ENCODE measurements at places on chromosomes 1 and 21.
A peak's percentile ranks its signal among the peaks of the same experiment; 100 is the strongest.

- no peak for DNase-seq
Observed at GRCh38 chr21:39317134-39318090, 4.0 kb upstream of the BRWD1 start.

DNA sequence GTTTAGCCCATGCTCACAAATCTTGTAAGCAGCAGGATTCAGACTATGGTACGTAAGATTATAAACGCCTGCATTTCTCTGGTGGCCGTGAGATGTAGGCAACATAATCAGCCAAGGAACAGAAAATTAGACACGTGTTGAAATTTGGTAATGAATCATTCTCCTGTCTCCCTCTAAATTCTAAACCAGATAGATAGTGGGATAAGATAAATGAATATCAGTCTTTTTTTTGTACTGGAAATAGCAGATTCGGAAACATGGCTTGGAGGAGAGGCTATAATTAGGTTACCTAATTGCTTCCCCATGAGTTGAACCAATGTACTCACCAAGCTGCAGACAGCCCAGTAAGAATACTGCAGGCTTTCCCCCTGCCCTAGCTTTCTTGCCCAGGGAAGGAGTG, 172.3 kb downstream of the TGFB2 start:
- no peak for DNase-seq

GRCh38 chr21:36964827-36965719, 1.4 kb downstream of the HLCS start:
- no peak for DNase-seq

DNA sequence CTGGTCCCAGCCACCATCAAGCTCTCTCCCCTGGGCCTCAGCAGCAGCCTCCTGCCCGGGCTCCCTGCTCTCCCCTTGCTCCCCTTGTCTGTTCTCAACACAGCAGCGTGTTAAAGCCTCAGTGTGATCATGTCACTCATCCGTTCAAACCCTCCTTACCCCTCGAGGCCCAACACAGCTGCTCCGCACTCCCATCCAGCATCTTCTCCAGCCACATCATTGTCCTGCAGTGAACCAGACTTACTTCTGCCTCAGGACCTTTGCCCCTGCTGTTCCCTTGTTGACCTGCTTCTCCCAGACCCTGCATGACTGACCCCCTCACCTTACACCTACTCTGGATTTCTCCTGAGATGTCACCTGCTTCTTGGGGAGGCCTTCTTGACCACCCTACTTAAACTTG, 13.3 kb downstream of the CDK18 start:
- no peak for DNase-seq

DNA sequence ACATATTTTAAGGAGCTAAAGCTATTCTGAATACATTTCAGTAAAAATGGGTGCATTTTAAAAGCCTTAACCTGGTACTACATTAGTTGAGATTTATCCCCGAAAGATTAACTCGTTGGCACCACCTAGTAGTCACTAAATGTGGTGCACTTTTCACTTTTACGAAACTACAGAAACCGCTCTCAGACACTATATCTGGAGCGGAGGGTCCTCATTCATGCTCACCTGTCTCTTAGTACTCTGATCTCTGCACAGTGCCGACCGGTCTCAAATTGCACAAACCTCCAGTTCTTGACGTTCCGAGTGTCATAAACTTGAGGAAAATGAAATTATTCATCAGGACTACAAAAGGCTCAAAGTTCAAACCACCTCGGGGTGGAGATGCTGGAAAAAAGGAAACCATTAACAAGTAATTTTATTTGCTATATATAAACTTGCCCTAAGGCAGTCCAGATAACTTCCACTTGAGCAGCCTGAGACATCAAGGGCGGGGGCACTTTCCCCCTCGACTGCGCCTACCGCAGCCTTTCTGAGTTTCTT, 722 bp downstream of the LZIC start:
- DNase-seq = peak; percentile 66

DNA sequence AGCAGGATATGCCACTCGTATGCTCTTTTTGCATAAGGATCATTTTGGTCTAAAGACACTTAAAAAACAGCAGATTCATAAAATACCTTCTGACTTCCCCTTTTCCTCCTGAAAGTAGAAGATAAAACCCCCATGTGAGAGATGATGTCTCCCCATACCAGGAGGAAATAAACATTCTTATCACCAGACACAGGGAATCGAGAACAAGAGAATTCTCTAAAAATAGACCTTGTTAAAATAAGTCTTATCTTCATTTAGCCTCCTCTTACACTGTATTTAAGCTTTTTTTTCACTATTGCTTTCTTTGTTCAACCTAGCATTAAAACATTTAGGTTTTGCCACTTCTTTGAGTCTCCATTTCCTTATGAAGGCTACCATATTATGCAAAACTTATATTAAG, 709.3 kb downstream of the KCNT2 start:
- no peak for DNase-seq

DNA sequence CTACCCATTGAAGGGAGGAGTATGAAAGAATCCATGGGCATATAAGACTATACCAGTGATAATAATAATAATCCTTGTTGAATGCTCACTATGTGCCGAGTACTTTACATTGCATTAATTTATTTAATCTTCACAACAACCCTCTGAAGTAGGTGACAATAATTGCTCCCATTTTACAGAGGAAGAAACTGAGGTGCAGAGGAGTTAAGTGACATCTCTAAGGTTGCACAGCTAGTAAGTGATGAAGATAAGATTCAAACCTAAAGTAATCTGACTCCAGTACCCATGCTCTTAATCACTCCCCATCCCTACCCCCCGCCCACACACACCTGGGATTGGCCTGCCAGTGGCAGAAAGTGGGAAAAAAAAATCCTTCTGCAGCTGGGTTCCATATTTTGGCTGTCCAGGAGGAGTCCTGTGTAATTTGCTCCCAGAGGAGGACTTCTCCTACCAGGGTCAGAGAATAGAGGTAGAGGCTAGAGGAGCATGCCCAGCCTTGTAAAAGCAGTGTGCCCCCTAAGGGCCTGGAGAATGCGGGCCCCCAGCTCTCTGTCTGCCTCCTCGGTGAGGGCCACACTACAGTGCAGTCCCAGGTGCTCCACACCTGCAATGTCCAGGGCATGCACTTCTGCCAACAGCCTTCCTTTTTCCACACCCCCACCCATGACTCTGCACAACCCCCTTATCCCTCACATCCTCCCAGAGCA, 57.8 kb downstream of the TMEM53 start:
- no peak for DNase-seq

- DNase-seq = no peak
Observed at GRCh38 chr1:66172272-66172671, 361.7 kb upstream of the SGIP1 start.

- DNase-seq = no peak
Observed at GRCh38 chr1:157181258-157181657, 43.1 kb upstream of the ETV3 start.

GRCh38 chr1:185798505-185798904, 64.3 kb downstream of the HMCN1 start:
- DNase-seq = no peak

- DNase-seq = peak; percentile 58
Observed at GRCh38 chr1:160217481-160218051, 12.4 kb downstream of the PEA15 start.

- no peak for DNase-seq
Observed at GRCh38 chr21:38921511-38922251, 116.0 kb downstream of the ETS2 start.

DNA sequence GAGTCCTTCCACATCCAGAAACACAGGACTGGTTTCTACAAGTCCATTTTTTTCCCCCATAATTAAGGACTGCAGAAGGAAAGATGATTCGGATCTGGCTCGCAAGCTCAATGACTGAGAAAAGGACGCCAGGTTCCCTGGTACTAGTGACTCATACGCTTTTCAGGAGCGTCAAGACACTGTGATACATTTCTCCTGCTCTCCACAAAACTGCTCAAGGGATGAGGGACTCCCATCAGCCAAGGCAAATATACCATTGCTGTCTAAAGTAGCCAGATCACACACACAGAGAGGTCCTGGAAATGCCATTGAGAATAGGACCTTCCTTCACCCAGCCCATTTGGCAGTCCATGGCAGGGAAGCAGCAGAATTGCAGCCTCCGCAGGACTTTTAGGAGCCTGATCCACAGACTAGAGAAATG, 253.6 kb upstream of the IRF2BP2 start:
- no peak for DNase-seq

DNA sequence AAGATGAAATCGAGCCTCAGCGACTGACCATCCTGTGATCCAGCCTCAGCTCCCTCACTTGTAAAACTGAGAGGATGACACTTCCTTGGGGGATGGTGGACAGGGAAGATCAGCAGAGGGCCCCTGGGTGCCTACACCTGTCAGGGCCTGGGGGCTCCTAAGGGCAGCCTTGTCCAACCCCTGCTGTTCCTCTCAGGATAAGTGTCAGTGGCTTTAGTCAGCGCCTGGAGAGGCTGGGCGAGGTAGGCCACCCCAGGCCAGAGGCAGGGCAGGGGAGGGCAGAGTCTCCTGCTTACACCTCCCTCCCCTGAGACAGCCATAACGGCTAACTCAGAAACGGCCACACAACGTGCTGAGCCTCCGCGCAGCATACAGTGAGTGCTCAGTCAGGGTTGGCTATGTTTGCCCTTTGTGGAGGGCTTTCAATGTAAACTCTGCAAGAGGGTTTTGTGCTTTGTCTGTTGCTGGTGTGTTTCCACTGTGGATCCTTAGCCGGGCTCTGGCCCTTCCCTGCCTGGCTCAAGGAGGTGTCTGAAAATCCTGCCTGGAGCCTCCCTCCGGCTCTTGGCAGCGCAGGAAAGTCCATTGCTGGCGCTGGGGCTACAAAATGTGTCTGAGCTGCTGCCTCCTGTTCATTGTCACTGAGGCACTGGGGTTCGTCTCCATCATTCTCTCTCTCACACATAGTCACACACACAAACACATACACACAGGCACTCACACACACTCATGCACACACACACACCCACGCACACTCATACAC, 588.4 kb downstream of the PTPRU start:
- DNase-seq = peak; percentile 19

- DNase-seq = no peak
Observed at GRCh38 chr21:36235058-36235582, 78.5 kb downstream of the DOP1B start.

- no peak for DNase-seq
Observed at GRCh38 chr1:17361687-17362086, 10.3 kb upstream of the PADI6 start.

DNA sequence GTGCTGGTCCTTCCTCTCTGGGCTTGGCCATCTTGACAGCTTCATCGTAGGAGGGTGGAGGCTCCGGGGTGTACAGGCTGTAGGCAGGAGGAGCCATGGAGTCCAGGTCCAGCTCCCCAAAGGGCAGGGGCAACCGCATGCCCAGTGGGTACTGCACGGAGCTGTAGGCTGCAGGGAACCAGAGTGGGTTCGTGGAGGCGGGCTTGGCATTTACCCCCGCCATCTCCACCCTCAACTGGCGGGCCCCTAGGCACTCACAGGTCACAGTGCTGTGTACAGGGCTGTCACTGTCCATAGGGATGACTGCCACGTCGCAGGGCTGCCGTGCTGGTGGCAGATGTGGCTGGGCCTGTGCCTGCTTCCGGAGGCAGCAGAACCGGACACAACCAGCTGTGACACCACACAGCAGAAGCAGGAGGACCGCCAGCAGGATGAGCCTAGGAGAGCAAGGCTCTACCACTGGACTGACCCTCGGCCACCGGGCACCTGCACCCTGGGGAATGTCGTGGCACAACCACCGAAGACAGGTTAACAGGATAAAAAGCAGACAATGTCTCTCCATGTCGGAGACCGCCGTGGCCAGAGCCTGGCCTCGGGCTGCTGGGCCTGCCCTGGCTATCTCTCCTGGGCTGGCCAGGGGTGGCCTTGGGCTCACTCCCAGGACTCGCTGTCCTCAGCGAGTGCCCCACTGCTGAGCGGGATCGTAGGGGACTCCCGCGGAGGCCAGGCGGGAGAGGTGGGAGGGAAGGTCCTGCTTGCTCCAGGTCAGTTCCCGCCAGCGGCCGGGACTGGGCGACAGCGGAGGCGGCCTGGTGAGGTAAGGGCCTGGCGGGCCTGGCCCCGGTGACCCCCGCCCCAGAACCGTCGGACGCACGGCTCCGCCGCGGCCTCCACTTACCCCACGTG, 831 bp downstream of the TMEM52 start:
- DNase-seq = no peak

GRCh38 chr1:113742515-113742914, 16.8 kb downstream of the PHTF1 start:
- DNase-seq = no peak

GRCh38 chr1:167744901-167745300, 23.1 kb downstream of the MPZL1 start:
- no peak for DNase-seq

DNA sequence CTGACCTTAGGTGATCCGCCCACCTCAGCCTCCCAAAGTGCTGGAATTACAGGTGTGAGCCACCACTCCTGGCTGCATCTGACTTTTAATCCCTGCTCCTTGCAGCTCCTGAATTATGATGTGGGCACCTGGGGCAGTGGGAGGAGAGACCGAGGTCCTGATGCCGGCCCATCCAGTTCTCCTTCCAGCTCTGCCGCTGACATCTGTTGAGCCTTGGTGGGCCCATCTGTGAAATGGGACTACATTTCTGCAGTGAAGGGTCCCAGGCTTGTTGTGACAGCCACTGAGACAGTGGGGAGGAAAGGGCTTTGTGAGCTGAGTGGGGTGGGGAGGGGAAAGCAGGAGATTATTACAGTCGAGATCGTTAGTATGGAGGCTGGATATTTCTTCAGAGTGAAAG, 11.8 kb downstream of the PLA2G2F start:
- DNase-seq = no peak

- no peak for DNase-seq
Observed at GRCh38 chr1:157834430-157834829, 7.2 kb downstream of the CD5L start.

DNA sequence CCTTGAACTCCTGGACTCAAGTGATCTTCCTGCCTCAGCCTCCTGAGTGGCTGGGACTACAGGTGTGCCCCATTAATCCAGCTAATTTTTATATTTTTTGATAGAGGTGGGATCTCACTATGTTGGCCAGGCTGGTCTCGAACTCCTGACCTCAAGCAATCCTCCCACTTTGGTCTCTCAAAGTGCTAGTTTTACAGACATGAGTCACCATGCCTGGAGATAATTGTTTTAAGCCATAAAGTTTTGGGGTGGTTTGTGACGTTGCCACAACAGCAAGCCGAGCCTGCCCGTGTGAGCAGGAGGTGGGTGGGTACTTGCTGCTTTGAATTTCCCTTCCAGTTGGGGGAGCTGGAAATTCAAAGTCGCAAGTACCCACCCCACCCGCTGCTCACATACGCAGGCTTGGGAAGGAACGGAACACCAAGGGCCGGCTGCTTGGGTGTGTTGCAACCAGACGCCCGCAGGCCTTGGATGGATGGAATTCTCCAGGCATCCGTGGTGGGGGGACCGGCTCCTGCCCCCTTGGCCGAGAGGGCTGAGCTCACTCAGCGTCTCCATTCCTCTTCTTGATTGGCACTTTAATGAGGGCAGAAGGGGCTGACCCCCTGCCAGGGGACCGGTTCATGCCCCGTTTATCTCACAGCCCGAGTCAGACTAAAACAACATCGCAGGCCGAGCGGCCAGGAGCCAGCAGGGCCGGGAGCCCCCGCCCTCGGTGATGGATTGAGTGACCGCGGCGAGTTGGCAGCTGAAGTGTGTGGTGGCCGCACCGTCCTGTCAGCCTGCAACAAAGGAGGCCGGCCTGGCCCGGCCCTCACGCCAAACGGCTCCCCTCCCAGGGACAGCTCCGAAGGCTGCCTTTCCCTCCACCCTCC, 78.1 kb downstream of the DHRS3 start:
- no peak for DNase-seq

GRCh38 chr1:154971341-154971998, 923 bp upstream of the SHC1 start:
- no peak for DNase-seq
